ENCODE measurements at places on chromosomes 6 and 20. TPM values are rescaled to one million over a fixed set of nuclear protein-coding genes. Genes with fewer than 3 reads are reported as not detected.

- DNase-seq, result no peak
Observed at GRCh38 chr6:2712102-2712501, 38.6 kb downstream of the MYLK4 start.

DNA sequence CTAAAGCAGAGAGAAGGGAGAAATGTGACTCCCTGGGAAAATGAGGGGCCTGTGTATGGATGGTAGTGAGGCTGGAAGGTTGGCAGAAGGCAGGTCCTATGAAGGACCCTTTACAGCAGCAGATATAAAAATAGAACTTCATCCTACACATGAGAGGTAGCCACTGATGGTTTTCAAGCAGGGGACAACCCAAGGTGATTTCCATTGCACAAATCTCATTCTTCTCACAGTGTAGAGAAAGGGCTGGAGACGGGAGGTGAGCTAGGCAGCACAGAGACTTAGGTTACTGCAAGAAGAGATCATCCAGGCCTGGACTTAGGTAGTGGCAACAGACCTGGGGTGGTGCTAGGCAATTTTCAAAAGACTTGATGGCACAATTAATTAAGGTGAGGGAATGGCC lies 30.7 kb downstream of the TRAM2 start:
- no peak for DNase-seq

DNA sequence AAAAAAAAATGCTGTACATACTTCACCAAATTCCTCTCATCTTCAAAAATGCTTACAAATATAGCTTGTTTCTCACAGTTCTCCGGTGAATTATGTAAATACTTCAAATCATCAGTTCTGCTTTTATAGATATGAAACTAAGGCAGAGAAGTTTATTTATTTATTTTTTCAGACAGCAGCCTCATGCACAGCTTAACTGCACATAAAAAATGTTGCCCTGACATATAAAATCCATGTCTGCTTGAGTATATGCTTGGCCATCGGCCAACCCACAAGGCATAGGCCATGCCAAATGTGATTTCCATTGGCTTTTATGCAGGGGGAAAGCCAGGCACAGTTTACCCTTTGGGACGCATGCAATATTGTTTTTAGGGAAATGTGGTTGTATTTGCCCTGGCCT lies 57.3 kb upstream of the PHACTR2 start:
- DNase-seq, result peak; percentile 64

DNA sequence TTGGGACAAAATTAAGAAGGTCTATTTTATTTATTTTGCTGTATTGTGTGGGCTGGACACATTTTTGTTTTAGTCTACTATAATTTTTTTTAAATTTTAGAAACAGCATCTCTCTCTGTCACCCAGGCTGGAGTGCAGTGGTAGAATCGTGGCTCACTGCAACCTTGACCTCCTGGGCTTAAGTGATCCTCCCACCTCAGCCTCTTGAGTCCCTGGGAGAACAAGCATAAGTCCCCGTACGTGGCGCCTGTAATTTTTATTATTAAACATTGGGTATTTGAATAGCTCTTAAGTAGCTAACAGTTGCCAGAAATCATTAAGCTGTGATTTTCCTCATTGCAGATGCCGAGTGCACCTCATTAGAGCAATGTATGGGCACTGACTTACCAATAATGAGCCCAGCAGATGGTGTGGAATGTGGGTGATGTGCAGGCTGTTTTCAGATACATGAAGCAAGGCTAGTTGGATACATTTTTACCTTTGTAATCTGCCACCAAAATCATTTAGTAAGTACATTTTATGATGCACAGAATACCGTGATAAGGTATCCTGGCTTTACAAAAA lies 10.3 kb upstream of the MAS1 start:
- no peak for DNase-seq

BNIP5 gene
- not detected for total RNA-seq

DNA sequence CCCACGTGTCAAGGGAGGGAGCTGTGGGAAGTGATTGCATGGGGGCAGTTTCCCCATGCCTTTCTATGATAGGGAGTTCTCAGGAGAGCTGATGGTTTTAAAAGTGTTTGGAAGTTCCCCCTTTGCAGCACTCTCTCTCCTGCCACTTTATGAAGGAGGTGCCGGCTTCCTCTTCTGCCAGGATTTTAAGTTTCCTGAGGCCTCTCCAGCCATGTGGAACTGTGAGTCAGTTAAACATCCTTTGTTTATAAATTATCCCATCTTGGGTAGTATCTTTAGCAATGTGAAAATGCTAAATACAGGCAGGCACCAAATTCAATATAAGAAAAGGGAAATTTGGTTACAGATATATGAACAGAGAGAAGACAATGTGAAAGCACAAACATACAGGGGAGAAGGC lies 96.4 kb upstream of the EPHA7 start:
- DNase-seq, result no peak

DNA sequence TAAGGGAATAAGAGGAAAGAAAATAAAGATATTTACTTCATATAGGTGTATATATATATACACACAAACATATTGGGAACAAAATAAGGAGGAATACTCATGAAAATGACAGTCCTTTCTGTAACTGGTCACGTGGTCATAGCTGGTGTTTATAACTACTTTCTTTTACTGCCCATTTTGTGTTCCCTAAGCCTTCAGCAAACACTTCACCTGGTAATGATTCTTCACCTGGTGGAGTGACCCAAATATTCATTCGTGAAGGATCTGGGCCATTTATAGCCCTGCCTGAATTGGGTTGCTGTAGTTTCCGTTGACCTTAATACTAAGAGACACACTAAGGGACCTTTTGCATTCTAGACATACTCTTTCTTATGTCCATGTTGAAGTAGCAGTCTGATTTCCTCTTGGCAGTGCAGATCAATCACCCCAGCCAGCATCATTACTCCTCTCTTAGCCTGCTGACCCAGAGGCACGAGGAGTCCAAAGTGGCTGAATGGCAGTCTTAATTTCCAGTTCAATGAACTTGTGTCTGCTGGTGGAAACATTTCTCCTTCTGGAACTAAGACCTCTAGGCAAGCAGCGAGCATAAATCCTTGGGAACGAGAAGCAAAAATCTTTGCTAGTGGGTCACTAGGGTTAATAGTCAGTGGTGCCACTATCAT lies 39.9 kb upstream of the IYD start:
- DNase-seq, result no peak

MCM8 gene
- 17.5 TPM for total RNA-seq

DNA sequence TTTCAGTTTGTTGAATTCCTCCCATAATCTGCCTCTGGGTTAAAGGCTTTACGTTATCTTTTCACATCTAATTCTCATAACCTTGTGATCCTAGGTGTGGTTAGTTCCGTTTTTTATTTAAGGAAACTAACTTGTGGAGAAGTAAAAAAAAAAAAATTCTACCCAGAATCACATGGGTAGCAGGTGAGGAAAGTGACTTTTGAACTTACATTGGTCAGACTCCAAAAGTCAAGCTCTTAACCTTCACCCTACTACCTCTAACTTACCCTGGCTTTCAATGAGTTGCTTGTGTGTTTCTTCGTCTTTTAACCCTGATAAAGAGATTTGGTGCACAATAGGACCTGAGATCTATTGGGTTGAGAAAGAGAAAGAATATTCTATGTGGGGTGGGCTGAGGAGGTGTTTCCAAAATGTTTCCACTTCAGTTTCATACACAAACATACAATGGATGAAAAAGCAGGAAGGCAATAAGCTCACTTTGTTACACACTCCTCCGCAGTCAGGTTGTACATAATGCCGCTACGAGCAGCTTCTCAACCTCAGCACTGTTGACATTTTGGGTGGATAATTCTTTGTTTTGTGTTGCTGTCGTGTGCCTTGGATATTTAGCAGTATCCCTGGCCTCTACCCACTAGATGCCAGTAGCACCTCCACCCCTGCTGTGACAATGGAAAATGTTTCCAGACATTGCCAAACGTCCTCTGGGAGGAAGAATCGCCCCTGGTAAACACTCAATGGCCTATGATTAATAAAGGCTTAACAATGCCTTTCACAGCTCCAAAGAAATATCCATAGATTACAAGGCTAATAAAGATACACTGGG lies 193.0 kb upstream of the ZNF217 start:
- no peak for DNase-seq

GRCh38 chr20:59346061-59346460 lies 45.6 kb downstream of the EDN3 start:
- DNase-seq, result no peak

- DNase-seq, result no peak
Observed at GRCh38 chr6:148157841-148158240, 184.8 kb upstream of the SASH1 start.

MEP1A gene
- total RNA-seq, result not detected

SPATA25 gene
- total RNA-seq, result 2.1 TPM

- DNase-seq, result peak; percentile 53
Observed at GRCh38 chr20:61120595-61121515, 131.2 kb upstream of the CDH4 start.

LY6G6D gene
- total RNA-seq, result not detected

DNA sequence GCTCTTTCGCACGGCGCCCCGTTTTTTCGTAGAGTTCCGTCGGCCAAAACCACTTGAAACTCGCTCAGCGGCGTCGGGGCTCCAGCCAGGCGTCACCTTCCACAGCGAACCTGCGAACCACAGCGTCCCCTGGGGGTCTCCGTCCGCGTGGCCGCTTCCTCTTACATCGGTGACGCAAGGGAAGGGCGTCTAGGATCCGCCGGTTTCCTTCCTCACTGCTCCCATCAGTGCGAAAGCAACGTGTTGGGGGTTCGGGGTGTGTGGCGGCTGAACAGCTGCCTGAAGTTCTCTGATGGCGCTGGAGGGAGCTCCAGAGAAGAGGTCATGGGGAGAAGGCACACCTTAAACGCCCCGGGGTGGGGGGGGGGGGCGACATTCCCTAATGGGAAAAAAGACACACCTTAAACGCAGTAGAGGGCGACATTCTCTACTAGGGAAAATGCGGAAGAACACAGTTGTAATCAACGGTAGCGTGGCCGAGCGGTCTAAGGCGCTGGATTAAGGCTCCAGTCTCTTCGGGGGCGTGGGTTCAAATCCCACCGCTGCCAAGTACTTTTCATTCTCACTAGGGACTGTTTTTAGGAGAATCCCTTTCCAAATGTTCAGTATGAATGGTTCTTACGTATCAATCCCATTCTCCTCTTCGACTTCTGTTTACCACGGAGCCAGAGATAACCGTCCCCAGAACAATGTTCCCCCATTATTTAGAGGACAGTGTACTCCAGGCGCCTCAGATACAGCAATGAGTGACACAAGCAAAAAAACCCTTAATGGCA lies 16.4 kb downstream of the ZNF311 start:
- DNase-seq, result peak; percentile 52

DNA sequence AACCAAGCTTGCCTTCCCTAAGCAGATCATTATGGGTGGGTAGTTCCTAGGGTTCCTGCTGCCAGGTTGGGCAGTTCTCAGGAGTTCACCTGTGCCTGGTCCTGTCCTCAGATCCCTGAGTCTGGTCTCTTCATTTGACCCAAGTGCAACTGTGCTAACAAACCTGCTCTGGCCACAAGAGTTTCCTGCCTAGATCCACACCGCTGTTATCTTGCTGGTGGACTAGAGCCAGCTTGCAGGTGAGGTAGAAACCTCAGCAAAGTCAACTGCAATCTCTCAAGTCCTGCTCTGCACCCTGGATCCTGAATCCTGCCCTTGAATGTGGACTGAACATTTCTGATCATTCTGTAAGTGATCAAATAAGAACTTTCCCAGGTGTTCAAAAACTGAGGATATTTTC lies 191.8 kb upstream of the LRFN2 start:
- no peak for DNase-seq

GRCh38 chr20:9744551-9744950 lies 94.3 kb downstream of the PAK5 start:
- no peak for DNase-seq
